ENCODE measurements at places on chromosomes 1 and 21.

GRCh38 chr1:197521118-197521739 lies 253.2 kb downstream of the CRB1 start:
- peak; percentile 33 for DNase-seq

GRCh38 chr1:154989195-154989860 lies 4.1 kb upstream of the LENEP start:
- no peak for DNase-seq

- DNase-seq = no peak
Observed at GRCh38 chr21:29084372-29084771, 10.9 kb upstream of the CCT8 start.

GRCh38 chr1:3742439-3743298 lies 9.6 kb upstream of the CCDC27 start:
- no peak for DNase-seq

DNA sequence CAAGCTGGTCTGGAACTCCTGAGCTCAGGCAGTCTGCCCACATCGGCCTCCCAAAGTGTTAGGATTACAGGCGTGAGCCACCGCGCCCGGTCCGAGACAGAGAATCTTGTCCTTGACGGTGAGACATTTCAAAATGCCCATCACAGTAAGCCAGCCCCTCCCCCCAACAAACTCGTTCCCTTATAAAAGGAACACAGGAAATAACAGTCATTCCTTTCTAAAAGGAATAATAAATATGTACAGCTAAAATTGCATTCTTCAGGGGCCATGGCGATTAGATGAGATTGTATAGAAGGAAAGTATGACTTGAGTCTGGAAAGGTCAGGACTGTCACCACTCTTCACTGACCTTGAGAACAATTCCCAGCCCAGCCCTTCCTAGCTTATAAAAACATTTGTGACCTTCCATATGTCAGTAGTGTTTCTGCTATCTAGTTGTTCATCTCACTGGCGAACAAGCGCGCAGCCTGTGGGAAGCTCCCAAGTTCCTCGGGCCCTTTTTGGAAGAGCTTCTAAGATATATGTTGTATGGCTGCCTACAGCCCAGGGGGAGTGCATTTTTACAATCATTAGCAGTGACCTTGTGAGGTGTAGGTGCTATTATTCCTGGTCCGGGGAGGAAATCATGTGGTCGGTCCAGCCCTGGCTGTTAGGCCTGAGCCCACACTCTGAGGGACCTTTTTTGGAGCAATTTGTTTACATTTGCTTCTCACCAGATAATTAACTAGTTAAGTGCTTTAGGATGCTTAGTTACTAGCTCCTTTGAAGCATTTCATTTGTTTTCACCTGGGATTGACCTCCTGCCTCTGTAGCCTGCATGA lies 8.7 kb downstream of the SZRD1 start:
- no peak for DNase-seq

GRCh38 chr1:200512191-200512590 lies 102.4 kb upstream of the ZNF281 start:
- no peak for DNase-seq

- no peak for DNase-seq
Observed at GRCh38 chr1:234515411-234515810, 36.4 kb upstream of the TARBP1 start.

DNA sequence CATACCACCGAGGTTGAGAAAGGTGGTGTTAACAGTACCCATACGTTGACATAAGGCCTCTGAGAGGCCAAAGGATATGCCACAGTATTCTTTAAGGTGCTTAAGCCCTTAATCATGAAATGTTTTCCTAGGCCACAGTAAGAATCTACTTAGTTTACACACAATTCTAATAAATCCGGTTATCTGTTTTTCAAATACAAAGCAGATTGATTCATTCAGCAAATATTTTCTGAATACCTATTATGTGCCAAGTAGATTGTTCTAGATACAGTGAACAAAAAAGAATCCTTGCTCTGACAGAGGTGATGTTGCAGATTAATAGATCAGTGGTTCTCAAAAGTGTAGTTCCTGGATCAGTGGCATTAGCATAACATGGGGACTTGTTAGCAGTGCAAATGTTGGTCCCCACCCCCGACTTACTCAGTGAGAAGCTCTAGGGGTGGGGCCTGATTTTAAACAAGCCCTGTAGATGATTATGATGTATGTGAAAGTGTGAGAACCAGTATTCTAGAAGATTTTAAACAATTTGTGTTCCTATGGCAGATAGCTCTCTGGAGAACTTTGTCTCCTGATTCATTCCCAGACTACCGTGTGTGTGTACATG lies 61.6 kb downstream of the NFIA start:
- no peak for DNase-seq

DNA sequence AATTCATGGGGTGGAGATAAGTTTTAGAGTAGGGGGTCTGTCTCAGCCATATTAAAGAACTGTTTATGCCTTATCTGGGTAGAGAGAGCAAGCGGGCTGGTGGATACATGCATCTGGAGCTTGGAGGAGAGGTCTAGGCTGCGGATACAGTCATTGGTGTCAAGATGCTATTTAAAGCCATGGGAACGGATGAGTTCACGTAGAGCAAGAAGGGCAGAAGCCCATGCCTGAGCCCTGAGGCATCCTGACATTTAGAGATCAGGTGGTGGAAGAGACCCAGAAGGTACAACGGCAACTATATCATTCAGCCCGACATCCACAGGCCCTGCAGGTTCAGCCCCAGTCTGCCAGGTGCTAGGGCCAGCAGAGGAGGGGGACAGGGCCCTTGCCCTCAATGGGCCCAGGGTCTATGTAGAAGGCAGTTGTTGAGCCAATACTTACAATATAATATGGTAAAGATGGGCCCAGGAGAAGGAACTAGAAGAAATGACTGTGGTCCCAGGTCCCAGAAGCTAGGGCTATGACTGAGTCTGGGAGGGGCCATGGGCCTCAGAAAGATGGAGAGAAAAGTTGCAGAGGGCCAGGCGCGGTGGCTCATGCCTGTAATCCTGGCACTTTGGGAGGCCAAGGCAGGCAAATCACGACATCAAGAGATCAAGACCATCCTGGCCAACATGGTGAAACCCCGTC lies 15.2 kb upstream of the CHI3L1 start:
- no peak for DNase-seq

GRCh38 chr1:110310300-110310699 lies 28.9 kb upstream of the RBM15 start:
- no peak for DNase-seq

GRCh38 chr1:201842472-201843027 lies 13.6 kb downstream of the IPO9 start:
- no peak for DNase-seq

- no peak for DNase-seq
Observed at GRCh38 chr1:186618401-186619170, 61.6 kb downstream of the PTGS2 start.

DNA sequence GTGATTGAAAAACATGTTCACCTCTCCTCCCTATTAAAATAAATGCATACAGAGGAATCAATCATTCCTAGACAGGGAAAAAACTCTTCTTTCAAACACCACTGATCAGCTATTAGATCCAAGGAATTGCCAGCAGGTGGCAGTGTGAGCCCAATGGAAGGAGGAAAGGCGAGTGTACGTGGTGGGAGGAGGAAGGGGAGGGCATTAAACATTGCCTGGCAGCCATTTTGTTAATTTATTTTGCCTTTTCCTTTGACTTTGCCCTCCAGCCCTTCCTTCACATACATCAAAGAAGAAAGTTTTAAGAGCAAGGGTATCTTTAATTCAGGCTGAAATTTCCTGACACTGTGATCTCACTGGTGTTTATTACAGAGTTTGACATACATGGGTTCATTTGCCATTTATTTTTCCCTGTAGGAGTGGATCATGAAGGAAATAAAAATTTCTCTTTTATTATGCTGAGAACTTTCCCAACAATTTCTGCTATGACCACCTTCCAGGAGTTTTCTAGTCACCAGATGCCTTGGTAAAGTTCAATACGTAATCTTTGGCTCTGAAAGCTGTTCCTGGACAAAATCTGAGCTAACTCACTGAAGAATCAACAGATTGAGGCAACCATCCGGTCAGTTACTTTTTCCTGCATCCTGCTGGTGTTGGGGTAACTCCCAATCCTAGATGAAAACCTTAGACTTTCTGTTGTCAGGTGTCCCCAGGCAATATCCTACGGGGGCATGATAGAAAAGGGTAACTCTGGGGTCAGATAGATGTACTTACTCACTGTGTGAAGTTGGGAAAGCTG lies 1.9 kb upstream of the GNAI3 start:
- DNase-seq = peak; percentile 59

GRCh38 chr1:225946082-225946620 lies 5.1 kb upstream of the LEFTY2 start:
- no peak for DNase-seq

Measured in NCI-H1048 (cell line).